Lung (tissue), 17 donors: ENCODE measurements at places on chromosomes 4 and X.

DNA sequence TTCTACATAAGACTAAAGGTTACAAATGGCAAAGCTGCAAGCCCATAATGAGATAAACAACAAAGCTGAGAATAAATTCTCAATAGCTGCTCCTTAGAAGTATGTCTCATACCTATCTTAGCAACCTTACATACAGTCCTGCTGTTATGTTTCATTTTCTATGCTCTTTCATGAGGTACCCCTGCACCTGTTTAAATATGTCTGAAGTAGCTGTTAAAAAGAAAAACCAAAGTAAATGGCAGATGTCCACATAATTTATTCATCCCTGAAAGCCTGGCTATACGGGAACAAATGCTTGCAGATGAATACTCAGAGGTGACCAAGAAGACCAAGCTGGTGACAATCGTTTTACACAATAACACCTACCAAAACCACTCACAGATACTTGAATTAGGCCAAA lies 22.5 kb downstream of the PPA2 start:
- DNase-seq, result no peak

DNA sequence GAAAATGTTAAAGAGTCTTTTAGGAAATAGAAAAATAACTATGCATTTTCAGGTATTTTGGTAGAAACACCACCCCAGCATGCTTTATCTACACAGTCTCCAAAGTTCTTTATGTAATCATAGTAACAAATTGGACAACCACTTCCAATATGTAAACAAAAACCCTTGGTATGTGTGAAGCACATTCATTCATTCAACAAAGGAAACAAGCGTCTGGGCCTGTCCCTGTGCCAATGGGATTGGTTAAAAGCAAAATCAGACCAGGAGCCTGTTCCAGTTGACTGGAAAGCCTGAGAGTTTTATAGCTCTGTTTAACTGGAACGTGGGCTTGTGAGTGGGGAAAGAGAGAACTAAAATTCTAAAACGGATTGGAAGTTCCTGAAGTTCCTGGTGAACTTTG lies 41.3 kb upstream of the TENM3 start:
- DNase-seq, result peak; percentile 60

- no peak for DNase-seq
These were observed 97.1 kb downstream of the ENOX2 start for GRCh38 chrX:130805903-130806302.

DNA sequence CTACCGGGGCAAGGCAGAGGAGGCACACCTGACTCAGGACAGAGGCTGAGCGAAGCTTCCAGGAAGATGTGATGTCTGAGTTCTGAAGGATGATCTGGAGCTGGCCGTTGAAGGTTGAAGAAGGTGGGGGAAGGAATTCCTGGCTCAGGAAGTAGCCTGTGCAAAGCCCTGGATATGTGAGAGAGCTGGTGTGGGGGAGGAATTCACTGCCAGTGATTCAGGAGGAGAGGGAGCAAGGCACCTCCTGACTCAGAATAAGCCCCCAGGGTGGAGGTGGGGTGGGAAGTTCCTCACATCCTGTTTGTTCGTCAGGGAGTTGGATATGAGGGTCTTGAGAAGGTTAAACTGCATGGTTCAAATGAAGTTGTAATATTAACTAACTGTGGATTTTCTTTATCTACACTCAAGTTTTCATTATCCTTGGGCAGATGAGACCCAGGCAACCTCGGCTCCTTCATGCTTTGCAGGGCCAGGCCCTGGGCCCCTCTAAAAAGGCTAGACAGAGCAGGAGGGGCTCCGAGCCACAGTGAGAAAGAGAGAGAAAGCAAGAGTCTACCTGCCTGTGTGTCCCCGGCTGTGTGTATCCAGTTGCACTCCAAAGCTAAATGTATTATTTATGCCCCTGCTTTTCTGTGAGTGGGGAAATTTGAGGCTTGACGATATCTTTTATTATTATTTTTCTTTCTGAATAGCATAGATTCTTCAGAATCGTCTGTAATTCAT lies 7.1 kb downstream of the NHSL2 start:
- DNase-seq, result no peak

GRCh38 chr4:39025552-39026085 lies 6.6 kb downstream of the TMEM156 start:
- DNase-seq, result no peak

GRCh38 chr4:53705151-53705764 lies 114.0 kb upstream of the LNX1 start:
- DNase-seq, result no peak

GRCh38 chr4:77496457-77496856 lies 109.2 kb upstream of the CXCL13 start:
- peak; percentile 8 for DNase-seq

DNA sequence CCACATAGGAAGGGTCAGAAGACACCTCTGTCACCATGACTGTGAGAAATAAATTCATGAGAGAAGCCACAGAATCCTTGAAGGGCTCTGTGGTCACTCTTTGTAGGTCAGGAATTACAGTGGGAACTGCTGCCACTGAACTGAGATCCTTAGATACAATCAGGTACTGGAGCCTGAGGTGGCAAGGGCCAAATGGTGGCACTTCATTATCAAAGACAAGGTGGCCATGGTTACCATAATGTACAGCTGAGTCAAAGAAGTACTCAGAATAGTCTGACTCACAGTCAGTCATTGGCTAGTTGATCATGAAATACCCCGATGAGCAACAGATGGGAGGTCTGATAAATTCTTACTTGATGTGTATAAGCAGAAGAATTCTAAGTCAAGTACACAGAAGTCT lies 131.9 kb downstream of the RTL3 start:
- no peak for DNase-seq

- DNase-seq, result no peak
These were observed 67.6 kb downstream of the SHOX start for GRCh38 chrX:698206-698605.

- DNase-seq, result no peak
These were observed 29.4 kb downstream of the IRF2 start for GRCh38 chr4:184444953-184445309.

GRCh38 chr4:146232131-146232722 lies 17.9 kb downstream of the REELD1 start:
- DNase-seq, result no peak

GRCh38 chrX:11341274-11342201 lies 48.3 kb downstream of the AMELX start:
- peak; percentile 43 for DNase-seq

DNA sequence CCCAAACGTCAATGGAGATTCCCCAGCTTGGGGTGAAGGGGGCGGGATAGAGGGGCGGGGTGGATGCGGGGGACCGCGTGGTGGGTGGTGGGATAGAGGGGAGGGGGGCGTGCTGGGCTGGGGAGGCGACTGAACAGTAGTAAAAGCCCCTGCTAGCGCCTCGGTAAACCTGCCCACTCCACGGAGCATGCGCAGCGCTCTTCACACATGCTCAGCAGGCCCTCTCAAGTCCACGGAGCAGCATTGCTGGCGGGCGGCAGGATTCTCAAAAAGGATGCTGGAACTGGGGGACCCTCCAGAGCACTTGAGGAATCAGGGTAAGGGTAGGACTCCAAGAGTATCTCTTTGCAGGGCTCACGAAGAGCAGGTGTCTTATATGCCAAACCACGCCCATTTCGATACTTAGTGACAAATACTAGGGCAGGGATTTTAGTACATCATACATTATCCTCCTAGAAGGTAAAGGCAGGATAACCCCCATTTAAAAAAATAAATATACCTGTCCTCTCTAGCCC lies 378 bp upstream of the RPS6KA6 start:
- DNase-seq, result peak; percentile 86

DNA sequence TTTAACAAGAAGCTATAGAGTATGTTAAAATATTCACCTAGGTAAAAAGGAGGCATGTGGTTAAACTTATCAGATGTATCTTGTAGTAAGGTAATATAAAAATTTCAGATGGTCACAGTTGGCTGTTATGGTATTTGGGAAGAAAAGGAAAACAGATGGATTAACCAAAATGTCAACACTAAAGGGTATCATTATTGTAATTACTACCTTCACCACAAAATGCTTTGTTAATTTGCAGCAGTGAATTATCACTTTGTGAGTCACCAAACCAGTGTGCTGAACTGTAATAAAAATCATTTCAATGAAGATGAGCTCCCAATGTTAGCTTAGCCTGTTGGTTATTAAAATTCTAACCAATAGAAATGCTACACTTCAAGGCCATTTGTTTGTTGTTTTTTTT lies 233.9 kb downstream of the RPA4 start:
- DNase-seq, result no peak

GRCh38 chr4:97646997-97647396 lies 496.3 kb downstream of the STPG2 start:
- peak; percentile 79 for DNase-seq
